ENCODE measurements at places on chromosomes 12 and 14.

- no peak for DNase-seq
These were observed 22.8 kb upstream of the CRADD start for GRCh38 chr12:93654421-93654820.

DNA sequence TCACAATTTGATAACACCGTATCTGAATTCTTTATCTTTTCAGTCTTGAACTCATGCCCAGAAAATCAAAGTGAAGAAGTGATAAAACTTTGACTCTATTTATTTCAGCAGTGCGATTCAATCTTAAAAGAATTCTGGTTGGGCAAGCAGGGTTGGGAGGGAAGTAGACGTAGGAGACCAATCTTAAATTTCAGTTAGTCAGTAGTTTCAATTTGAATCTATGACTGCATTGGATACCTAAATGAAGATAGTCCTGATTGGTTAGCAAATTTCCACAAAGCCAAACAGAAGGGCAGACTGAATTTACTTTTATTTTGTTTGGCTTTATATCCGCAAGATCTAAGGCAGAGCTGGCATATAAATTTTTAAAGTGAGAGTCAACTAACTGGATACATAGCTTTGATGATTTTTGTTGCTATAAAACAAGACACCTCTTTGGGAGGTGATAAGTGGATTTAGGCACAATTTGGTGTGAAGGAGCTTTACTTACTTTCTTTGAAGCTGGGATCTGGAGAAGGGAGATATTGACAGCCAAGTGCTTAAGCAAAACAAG is 2.6 kb downstream of the ACSS3 start:
- no peak for DNase-seq

- DNase-seq = no peak
These were observed 137.8 kb downstream of the EPS8 start for GRCh38 chr12:15651371-15651770.

DNA sequence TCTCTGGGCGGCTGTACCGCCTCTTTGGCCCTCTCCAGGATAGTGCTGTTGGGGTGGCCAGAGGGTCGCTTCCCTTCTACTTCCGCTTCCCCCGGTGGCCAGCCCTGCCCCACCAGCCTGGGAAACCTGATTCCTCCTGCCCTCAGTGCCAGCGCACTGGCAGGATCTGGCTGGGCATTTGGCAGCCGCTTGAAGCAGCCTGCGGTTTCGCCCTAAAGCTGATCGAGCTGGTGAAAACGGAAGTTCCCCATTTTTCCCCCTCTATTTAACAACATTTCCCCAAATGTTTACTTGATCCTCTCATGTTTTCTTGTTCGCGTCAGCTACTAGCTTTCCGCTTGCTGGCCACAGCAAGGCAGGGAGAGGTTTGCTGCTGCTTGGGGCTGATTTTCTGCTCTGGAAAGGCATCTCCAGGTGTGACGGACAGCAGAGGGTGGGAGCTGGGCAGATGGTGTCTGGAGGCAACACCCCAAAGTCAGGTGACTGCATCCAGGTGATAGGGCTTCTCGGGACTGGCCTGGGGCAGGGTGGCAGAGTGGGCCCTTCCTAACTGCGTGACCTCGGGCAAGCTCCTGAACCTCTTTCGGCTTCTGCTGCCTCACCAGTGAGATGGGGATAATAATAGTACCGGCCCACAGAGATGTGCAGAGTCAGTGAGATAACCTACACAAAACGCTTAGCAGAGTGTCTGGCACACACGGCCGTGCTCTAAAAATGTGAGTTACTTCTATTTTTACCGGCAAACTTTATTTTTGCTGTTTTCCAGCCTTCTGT is 53.1 kb downstream of the TSPAN9 start:
- DNase-seq = no peak

GRCh38 chr14:63493246-63493645 is 49.9 kb downstream of the PPP2R5E start:
- DNase-seq = no peak

GRCh38 chr12:65993173-65993572 is 137.4 kb downstream of the LLPH start:
- DNase-seq = no peak

GRCh38 chr12:117564881-117565280 is 203.5 kb upstream of the NOS1 start:
- DNase-seq = no peak

- DNase-seq = no peak
These were observed 1.4 kb downstream of the ZFYVE1 start for GRCh38 chr14:73025544-73025943.

DNA sequence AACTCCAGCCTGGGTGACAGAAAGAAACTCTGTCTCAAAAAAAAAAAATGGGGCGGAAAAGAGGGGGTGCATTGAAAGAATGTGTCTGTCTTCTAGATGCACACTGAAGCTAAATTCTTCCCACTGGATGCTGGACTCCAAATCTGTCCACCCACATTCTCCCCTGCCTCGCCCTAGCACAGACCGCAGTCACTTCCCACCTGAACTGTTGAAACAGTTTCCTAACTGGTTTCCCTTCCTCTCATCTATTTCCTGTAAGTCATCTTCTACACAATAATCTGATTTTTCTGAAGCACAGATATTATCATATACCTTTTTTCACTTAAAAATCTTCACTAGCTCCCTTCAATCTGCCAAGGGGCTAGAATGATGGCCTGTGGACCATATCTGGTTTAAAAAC is 1.5 kb upstream of the HCAR1 start:
- no peak for DNase-seq

All from GM12864 (cell line).